NCI-H2081 treated with DMSO at 0.1 percent for 48 hours (cell line): ENCODE measurements at places on chromosomes 7 and 10.

DNA sequence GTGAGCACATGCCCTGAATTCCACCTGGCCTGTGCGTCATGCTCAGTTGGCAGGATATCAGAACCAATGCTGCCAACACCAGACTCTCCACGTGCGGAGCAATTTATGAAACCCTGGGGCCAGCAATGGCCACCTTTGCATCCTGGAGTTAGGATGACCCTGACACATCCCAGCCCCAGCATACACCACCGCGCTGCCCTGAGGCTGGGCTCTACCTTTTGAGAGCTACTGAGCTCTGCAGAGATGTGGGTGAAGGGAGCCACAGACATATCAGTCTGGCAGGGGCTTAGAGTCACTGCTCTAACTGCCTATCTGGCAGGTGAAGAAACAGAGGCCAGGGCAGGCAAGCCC is 41.9 kb downstream of the SYPL1 start:
- DNase-seq: no peak

- DNase-seq: no peak
Observed at GRCh38 chr7:130182990-130183389, 22.2 kb downstream of the TMEM209 start.

GRCh38 chr7:128447941-128448564 is 7.6 kb upstream of the HILPDA start:
- no peak for DNase-seq

DNA sequence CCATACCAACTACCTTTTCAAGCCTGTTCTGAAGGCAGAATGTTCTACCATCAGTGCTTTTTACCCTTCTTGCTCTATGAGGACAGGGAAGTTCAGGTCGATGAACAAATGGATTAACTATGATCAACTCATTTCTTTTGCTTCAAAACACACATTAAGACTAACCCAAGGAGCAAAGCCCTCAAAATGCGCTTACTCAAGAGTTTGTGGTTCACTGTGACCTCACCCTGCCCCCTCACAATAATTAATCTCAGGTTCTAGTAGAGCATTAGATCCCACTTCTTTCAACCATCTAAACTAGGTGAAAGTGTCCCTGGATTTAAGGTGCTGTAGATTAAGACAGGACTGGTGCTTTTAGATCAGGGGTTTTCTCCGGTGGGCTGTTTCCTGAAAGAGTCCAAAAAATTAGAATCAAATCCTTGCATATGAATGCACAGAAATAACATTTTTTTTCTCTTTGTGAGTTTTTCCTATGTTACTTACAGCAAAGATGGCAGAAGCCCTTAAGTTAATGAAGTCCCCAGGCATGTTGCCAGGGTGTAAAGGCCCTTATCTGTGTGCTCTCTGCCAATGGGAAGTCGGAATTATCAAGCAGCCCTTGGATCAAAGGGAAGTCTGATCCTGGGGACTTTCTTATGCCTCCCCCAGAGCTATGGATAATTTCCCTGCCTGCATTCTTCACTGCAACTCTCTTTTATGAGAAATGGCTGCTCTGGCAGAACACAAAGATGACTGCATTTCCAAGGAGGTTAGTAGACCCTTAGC is 205.5 kb upstream of the STK17A start:
- no peak for DNase-seq

DNA sequence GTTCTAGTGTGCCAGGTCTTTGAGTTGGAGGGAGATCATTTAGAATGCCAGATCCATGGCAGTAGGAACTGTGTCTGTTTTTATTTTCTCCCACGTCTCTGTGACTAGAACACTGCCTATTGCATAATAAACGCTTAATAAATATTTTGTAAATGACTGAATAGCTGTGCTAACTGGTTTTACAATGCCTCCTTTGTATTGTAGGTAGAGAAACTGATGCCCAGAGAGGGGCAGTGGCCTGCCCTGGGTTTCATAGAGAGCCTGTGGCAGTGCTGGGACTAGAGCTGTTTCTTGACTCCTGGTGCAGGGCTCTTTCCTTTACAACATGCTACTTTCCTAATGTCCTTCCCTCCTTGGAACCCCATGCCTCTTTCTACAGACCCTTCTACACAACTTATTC is 2.5 kb downstream of the TAS2R5 start:
- DNase-seq: no peak

GRCh38 chr7:88700725-88701124 is 58.8 kb upstream of the ZNF804B start:
- no peak for DNase-seq

- DNase-seq: no peak
Observed at GRCh38 chr10:110918269-110918642, 724 bp downstream of the BBIP1 start.

DNA sequence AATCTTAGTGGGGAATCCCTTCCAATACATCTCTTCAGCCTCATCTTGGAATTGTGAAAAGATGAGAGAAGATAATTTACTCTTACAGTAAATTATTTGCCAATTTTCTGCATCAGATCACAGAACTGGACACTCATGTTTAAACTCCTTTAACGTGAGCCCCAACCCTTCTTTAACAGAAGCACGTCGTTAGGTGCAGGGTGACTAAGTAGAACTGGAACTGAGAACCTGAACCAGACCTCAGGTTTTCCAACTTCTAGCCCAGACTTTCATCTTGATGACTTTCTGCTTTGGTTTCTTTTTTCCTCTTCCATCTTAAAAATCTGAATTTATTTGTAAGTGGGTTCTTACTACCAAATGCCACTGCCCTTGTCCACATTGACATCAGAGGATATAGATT is 57.2 kb upstream of the LYZL2 start:
- no peak for DNase-seq

GRCh38 chr7:23654508-23654907 is 25.5 kb upstream of the FAM221A start:
- DNase-seq: no peak

DNA sequence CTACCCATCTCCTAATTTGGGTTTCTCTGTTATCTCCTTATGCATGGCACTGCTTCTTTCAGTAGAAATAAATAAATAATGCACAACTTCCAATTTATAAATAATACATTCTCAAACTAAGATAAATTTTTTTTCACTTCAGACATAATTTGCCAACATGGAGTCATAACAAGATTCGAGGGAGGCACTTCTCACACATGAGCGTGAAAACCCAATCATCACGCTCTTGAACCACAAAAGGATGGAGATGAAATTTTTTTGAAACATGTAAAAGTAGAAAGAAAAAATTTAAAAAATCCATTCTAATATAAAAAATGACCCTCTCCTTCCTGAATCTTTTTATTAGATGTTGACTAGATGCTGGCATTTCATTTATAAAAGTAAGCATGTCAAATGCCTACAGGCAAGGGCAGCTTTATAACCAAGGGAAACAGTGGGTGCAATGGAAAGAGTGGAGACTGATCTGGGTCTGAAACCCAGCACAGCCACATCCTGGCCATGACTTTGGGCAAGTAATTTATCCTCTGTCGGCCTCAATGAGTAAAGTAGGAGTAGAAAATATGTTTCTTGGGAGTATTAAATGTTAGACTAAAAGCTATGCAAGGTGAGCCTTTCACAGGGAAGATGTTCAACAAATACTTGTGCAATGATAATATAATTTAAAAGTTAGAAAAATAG is 185.0 kb downstream of the STK31 start:
- DNase-seq: no peak

DNA sequence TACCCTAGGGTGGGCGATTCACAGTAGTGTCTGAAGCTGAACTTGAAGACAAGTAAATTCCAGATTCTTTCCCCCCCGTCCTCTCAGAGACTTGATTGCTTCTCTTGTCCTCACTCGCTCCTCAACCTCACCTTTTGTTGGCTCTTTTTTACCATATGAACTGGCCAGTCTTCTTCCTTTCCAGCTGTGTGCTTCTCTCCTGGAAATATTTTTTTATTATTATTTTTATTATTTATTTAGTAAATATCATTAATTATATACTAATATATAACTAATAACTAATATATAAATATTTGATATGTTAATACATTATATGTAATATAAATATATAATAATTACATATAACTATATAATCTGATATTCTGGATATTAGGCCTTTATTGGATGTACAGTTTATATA is 484.3 kb downstream of the GALNT17 start:
- DNase-seq: no peak

DNA sequence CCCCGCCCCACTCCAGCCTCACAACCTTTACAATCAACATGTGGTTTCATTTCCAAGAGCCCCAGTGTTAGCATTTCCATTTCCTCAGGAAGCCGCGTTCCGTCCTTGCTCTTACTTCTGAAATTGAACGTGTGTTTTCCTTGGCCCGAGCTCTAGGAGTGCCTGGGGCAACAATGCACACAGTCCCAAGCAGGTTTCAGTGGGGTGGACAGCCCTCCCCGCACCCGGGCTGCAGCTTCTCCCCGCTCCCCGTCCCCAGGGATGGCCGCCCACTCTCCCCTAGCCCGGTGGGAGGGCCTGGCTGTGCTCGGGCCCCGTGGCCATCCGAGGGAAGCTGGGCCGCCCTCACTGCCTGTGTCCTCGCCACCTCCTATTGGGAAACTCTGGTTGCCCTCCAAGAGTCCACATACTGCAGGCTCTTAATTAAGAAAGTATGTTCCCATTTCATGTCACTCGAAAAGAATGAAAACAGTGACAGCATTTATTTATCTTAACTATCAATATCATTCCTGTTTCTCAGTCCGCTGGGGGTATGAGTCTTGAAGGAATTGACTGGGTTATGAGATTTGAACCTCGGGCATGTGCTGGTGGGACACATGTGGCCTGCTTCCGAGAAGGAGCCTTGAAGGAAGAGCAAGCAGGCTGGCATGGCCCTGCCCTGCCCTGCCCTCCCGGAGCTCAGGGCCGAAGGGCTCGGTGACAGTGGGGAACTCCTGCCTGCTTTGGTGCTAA is 163.8 kb downstream of the GRK5 start:
- no peak for DNase-seq

DNA sequence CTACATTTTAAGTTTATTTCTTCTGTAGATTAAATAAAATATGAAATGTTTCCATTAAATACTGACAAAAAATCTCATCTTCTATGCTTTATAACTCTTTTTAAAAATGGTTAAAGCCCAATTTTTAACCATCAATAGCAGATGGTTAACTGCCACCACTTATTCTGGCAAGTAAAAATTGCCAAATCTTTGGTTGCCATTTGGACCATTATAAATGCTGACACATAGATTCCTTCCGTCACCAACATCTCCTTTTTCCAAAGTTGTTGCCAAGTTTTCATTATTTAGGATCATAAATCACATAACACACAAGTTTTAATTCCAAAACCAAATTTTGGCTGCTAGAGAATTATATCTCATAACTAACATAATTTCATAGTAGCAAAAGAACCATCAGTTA is 1614.3 kb downstream of the REEP3 start:
- no peak for DNase-seq
